ENCODE measurements at places on chromosomes 3 and 15. TPM values are rescaled to one million over a fixed set of nuclear protein-coding genes. Genes with fewer than 3 reads are reported as not detected.

GUCA1C gene
- total RNA-seq: not detected

TMEM266 gene
- total RNA-seq: 0.07 TPM

CCPG1 gene
- total RNA-seq: 236 TPM

REC114 gene
- not detected for total RNA-seq

All from smooth muscle cell of the pulmonary artery (primary cell).